Stimulated activated CD4-positive, alpha-beta T cell treated with anti-CD3 and anti-CD28 coated beads, Interleukin-15, amount 100 ng/mL, for 1 hour (primary cell): ENCODE measurements at places on chromosomes 11 and 22.
A peak's percentile ranks its signal among the peaks of the same experiment; 100 is the strongest.

GRCh38 chr11:17683377-17684161 lies 35.8 kb upstream of the MYOD1 start:
- no peak for DNase-seq

DNA sequence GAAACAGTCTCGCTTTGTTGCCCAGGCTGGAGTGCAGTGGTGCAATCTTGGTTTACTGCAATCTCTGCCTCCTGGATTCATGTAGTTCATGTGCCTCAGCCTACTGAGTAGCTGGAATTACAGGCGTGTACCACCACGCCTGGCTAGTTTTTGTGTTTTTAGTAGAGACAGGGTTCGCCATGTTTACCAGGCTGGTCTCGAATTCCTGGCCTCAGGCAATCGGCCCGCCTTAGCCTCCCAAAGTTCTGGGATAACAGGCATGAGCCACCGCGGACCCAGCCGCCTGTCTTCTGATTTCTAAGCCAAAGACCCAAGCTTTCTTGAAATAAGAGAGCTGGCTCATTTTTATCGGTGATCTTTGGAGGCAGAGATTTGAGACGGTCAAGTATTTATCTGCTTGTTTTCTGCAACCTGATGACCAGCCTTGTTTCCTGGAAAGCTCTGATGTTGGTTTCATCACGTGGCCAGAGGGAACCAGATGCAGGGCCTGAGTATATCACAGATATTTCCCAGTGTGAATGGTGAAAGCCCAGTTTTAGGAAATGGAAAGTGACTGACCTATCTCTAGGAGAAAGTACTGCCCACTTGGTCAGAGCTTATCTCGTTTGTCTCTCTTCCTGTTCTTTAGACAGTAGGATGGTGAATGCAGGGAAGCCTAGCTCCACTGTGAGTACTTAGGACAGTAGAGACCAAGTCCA lies 5.7 kb upstream of the SIDT2 start:
- DNase-seq: no peak

DNA sequence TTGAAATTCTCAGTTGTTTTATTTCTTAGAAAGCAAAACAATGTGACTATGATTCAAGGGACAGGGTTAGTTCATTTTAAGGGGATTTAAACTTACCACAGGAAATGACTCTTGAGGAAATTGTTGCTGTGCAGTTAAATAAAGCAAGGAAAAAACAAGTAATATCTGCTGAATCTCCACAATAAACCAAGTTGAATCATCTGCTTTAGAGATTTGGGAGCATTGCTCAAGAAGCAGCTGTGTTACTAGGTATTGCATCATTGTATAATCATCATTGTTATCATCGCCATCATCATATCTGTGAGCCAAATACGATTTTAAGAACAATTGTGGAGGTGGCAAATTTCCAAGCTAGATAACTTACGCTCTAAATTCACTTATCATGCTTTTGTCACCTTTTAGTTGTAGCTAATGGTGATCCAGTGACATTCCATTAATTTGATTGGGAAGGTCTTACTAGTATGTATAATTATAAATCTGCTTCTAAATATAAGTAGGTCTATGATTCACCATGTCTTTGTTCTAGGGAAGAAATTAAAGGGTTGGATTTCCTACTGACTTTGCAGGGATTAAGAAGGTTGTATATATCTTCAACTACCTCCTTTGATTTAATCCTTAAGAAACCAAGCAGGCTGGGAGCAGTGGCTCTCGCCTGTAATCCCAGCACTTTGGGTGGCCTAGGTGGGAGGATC lies 19.9 kb downstream of the MMP10 start:
- DNase-seq: no peak

DNA sequence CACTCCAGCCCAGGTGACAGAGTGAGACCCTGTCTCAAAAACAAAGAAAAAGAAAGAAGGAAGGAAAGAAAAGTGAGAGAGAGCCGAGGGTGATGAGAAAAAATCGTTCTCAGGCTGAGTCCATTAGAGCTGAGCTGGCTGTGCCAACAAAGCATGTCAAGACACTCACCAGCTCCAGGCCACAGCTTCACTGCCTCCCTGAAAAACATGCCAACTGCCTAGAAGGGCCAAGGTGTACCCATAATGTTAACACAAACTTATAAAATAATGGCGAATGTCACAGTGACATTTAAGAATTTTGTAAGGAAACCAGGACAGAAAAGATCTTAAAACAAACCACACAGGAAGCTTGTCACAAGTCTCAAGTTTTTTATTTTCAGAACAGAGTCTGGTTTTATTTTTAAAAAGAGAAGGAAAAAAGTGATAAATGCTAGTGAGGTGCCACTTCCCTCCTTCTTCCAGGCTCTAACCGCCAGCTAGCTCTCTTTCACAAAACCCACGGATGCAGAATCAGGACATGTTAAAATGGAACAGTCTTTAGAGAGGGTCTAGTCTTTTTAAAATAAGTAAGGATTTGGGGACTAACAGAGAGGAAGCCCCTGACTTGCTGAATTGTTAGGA lies 5.1 kb downstream of the TMEM121B start:
- no peak for DNase-seq

DNA sequence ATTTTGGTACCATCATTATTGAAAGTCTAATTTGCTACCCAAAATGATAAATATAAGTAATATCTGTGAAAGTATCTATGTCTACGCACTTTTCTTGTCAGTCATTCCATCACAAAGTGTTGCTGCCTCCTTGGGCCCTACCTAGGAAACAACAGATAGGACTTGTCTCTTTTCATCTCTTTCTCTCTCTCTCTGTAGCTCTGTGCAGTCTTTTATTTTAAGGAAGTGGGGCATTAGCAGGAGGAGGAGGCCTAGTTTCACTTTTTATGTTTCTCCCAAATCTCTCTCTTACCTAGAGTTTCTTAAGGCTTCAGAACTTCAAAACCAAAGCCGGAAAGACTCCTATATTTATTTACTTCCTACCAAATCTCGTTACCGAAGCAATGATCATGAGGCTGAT lies 354.8 kb upstream of the LUZP2 start:
- no peak for DNase-seq

DNA sequence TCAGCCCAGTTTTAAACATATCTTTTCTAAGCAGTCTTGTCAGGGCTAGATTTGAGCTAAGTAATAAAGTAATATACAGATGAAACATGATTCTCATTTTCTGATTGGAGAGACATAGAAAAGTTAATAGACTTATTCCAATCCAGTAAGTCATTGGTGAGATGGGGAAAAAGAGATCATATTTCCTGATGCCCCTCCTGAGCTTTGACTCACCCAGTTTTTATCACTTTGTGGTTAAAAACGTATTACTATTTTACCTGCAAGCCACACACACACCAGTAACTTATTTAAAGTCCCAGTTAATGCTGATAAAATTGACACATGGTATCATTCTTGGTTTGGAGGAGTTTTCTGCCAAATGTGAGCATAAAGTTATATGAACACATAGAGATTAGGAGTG lies 306.8 kb downstream of the CADM1 start:
- no peak for DNase-seq

GRCh38 chr22:49158741-49159564 lies 668.7 kb downstream of the BRD1 start:
- DNase-seq: no peak

- DNase-seq: peak; percentile 36
Observed at GRCh38 chr11:1628506-1629325, 859 bp upstream of the KRTAP5-5 start.

DNA sequence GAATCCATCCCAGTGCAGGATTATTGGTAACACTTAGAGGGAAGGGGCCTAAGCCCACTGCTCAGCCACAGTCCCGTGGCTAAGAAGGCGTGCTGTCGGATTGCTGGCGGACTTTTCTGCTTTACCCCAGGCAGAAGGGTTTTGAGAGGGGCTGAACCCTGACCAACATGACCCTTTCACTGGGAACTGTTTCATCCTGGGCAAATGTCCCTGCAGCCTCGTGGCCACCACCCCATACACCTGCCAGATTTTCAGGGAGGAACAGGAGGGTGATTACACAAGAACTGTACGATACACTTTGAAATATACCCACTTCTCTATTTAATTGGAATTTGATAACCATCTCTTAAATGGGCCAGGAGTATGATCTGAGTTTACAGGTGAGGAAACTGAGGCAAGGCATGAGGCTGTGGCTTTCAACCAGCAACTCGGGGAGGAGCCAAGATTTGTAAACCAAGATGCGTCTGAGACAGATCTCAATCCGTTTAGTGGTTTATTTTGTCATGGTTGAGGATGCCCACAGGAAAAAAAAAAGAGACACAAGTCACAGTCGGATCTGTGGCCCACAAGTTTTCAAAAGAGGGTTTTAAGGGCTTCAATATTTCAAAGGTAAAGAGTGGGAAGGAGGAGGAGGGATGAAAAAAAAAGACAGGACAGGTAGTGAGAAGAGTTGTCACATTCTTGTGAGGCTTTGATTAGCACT lies 6.1 kb upstream of the APOL3 start:
- no peak for DNase-seq

- DNase-seq: no peak
Observed at GRCh38 chr11:67680696-67681470, 6.5 kb upstream of the ALDH3B2 start.

GRCh38 chr11:94184846-94185245 lies 56.2 kb downstream of the PANX1 start:
- no peak for DNase-seq

- DNase-seq: no peak
Observed at GRCh38 chr11:26578998-26579661, 7.1 kb upstream of the MUC15 start.
